ENCODE measurements at places on chromosomes 12 and 14.

DNA sequence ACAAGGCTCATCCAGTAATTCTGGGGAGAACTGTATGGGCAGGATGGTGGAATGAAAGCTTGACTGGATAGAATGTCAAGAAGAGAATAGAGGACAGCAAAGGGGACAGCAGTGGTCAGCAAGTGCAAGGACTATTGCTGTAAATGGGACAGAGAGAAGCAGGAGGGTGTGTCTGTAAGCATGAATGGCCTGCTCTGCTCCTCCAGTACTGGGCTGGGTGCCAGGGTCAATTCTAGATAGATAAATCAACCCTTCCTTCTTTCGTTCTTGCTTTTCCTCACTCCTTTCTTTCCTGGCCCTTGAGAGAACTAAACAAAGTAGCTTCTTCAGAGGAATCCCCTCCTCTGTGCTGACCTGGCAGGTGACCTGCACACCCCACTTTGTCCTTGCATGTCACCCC, 1019.2 kb downstream of the BCL11B start:
- no peak for DNase-seq

DNA sequence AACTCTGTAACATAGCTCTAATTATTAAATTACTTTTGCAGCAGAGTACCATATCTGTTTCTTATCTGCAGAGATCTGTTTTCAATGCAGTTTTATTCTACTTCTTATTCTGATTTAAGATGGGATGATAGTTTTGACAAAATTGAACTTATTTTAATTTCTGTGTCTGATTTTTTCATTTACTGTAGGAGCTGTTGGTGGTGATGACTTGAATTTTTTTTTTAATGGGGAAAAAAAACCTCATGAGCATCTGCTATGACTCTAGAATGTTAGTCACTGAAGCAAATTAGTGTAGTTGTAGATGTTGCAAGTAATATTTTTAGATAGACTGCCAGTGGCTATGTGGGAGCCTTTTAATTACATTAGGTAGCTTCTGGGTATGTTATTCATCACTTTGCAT, 23.4 kb downstream of the DNM1L start:
- DNase-seq: no peak

DNA sequence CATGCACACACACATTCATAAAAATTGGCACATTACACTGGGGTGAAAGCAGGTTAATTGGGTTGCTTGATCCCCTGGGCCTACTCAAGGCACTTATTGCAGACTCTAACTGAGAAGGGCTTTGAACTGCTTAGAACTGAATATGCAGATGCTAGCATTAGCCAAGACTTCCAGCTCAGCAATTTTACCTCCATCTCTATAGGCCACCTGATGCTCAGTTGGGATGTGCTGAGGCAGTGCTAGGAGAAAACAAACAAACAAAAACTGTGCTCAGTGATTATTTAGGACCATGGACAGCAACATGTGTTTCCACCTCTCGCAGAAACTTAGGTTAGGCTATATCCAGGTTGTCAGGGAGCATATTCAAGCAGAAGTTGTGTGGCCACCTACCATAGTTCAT, 124.8 kb upstream of the WSCD2 start:
- DNase-seq: no peak

- DNase-seq: no peak
These were observed 122.9 kb upstream of the RAP1B start for GRCh38 chr12:68487721-68488309.
